Right forelimb (tissue), 1 donor: ENCODE measurements at places on chromosomes 4 and X.

- no peak for DNase-seq
These were observed 40.9 kb downstream of the GABRA4 start for GRCh38 chr4:46952451-46952850.

DNA sequence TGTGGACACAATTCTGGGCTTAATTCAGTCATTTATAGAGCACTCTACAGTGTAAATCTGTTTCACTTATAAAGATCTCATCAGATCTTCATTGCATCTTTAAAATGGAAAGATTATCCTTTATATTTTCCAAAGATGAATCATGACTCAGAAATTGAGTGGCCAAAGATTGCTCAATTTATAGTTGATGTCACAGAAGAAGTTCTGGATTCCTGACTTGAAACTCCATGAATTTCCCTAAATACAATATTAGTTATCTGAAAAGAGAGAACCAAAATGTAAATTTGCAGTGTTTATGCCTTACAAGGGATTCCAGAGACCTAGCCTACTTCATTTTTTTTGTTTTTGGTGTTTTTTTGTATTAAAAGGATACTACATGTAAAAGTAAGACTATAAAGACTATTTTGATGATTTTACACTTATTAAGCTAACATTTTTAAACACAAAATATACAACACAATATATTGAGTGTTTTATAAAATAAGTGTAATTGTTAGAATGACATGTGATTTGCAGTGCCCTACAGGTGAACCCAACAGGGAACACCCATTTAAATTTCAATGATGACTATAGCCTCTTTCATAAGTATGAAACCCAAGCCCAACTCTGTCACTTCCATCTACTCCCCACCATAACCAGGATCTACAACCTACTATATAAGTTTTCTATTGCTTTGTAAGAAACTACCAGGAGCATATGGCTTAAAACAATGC, 183.5 kb downstream of the PCDH7 start:
- no peak for DNase-seq

DNA sequence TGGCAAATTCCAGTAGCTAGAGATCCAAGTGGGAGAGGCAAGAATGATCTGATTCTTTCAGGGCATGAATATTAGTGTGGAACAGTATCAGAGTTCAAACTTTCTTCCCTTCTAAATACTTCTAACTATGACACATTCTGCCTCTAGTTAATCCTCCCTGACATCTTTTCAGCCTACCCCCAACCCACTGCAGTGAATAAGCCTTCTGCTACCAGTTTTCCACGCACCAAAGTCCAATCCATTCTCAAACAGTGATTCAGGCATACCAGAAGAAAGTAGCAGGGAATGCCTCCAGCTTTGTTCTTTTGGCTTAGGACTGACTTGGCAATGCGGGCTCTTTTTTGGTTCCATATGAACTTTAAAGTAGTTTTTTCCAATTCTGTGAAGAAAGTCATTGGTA, 155.4 kb upstream of the FTHL17 start:
- no peak for DNase-seq

DNA sequence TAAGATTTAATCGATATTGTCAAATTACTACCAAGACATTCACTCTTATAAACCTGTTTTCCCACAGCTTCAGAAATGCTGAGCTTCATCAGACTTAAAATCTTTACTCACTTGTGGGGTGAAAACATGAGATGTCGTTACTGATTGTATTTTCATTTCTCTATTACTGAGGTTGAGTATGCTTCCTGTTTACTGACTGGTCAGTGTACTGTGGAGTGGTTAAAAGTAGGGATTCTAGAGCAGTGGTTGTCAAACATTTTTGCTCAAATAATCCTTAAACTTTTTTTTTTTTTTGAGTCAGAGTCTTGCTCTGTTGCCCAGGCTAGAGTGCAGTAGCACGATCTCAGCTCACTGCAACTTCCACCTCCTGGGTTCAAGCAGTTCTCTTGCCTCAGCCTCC, 50.3 kb downstream of the NSUN7 start:
- no peak for DNase-seq

DNA sequence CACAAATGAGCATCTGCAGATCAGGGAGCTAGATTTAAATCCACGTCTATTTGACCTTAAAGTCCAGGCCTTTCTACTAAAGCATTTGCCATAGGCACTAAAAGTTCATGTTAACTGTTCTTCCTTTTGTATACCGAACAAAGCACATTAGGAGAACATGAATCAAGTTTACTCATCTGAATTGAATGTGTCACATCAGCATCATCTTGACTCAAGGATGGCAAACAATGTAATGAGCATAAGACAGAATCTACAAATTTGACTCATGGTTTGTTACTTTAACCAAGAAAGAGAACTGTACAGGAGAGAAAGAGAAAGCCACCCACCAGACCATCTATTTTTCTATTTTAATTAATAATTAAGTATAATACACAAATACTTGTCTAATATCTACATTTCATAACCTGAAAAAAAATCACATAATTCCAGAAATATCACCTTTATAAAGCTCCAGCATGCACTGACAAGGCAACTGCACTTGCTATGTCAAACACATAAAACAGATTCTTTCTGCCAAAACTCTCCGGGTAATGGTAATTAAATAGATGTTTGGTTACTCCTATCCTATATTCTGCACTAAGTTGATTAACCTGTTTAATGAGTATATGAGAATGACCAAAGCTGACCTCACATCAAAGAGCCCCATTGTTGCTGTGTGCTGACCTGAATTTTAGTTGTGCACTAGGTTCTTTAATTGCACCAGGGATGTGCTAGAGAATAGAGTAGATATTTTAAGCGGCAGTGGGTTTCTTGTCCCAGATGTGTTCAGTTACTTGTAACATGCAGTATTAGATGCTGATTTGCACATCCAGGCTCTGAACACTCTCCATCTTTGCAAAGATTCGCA, 42.5 kb upstream of the LEF1 start:
- no peak for DNase-seq

DNA sequence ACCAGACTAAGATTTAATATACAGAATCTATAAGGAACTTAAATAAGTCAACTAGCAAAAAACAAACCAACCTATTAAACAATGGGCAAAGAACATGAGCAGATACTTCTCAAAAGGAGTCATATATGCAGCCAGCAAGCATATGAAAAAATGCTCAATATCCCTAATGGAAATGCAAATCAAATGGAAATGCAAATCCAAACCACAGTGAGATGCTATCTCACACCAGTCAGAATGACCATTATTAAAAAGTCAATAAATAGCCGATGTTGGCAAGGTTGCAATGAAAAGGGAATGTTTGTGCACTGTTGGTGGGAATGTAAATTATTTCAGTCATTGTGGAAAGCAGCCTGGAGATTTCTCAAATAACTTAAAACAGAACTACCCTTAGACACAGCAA, 97.0 kb upstream of the SLC6A14 start:
- DNase-seq: no peak

DNA sequence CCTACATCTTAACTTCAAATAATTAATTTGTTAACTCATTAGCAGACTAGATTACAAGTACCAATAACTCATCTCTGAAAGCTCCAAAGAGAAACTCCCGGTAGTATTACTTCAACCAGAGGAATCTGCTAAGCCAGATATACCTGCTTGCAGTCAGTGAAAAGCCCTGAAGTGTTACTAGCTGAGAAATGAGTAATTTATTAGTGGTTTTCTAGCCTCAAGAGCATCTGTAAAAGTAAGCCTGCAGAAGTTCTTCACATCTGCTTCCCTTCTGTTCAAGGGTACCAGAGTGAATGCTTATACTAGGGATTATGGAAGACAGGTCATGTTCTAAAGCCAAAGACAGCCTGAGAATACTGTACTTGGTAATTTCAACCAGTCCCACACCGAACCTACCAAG, 34.7 kb downstream of the IRS4 start:
- no peak for DNase-seq

GRCh38 chr4:149707862-149708261, 107.8 kb downstream of the IQCM start:
- DNase-seq: no peak

- DNase-seq: peak; percentile 45
These were observed 6.7 kb upstream of the ERCC6L start for GRCh38 chrX:72245461-72246089.

- DNase-seq: no peak
These were observed 133.3 kb upstream of the ZIC3 start for GRCh38 chrX:137432609-137433008.

- DNase-seq: no peak
These were observed 14.0 kb downstream of the EPGN start for GRCh38 chr4:74322301-74322700.

GRCh38 chr4:176300565-176300964, 19.2 kb upstream of the SPCS3 start:
- no peak for DNase-seq

- no peak for DNase-seq
These were observed 52.3 kb downstream of the SHOX start for GRCh38 chrX:682892-683291.

DNA sequence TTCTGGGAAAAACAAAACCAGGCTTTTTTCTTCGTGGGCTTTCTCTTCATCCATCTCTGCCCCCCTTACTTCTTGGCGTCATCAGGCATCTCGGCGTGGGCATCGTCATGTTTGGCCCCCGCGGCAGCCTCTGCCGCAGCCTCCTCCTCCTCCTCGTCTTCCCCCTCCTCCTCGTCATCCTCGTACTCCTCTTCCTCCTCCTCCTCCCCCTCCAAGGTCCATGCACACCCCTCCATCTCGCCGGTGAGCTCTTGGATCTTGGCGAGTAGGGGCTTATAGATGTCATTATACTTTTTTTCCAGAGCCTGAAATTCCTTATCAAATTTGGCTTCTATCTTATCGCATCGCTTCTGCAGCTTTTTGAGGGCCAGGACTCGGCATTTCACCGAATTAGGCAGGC, 488 bp downstream of the NAP1L5 start:
- no peak for DNase-seq

- no peak for DNase-seq
These were observed 76.2 kb upstream of the S100G start for GRCh38 chrX:16573781-16574180.

GRCh38 chr4:124266721-124267120, 445.8 kb downstream of the ANKRD50 start:
- DNase-seq: no peak

- no peak for DNase-seq
These were observed 59.9 kb downstream of the C4orf51 start for GRCh38 chr4:145739845-145740244.

DNA sequence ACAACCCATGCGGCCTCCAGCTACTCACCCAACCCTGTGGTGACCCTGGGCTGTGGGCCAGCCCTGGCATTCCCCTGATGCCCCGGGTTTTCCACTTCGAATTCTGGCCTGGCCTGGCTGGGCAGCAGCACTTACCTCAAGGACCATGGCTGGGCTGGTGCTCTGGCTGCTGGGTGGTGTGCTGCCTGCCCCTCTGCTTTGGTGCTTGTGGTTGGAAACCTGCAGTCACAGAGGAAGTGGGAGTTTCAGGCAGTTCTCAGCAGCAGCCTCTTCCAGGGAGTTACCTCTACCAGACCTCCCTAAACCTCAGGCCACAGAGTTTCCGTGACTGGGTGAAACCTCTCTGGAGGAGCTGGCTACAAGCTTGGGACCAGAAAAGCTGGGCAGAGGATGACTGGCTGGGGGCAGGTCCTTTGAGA, at the start of gene CXCR3:
CXCR3 (minus strand) TSS at position 209 of the 419 bp plus-strand sequence; CDS start at position 147, 62 bp downstream.
- DNase-seq: no peak

GRCh38 chrX:79167462-79167861, 23.0 kb downstream of the GPR174 start:
- no peak for DNase-seq

DNA sequence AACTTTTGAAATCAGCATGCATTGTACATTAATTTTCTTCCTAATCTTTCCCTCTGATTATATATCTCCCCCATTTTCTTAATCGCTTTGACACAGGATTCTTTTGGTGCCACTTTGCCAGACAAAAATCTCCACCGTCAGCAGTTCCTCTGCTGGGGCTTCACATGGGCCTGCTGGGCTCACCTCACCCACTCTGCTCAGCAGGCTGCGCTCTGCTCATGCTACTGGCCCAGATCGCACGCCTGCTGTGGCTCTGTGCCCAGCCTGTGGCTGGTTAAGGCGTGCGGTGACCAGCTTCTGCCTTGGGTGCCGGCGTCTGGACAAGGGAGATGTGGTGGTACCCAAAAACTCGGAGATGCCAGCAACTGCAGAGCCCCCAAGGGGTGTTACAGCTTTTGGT, 31.1 kb downstream of the UCHL1 start:
- DNase-seq: no peak

GRCh38 chr4:113276464-113277170, 227.2 kb downstream of the ANK2 start:
- DNase-seq: peak; percentile 65

- DNase-seq: no peak
These were observed 21.3 kb downstream of the MMRN1 start for GRCh38 chr4:89915937-89916336.

- DNase-seq: no peak
These were observed 183.3 kb downstream of the KDR start for GRCh38 chr4:54941994-54942552.

DNA sequence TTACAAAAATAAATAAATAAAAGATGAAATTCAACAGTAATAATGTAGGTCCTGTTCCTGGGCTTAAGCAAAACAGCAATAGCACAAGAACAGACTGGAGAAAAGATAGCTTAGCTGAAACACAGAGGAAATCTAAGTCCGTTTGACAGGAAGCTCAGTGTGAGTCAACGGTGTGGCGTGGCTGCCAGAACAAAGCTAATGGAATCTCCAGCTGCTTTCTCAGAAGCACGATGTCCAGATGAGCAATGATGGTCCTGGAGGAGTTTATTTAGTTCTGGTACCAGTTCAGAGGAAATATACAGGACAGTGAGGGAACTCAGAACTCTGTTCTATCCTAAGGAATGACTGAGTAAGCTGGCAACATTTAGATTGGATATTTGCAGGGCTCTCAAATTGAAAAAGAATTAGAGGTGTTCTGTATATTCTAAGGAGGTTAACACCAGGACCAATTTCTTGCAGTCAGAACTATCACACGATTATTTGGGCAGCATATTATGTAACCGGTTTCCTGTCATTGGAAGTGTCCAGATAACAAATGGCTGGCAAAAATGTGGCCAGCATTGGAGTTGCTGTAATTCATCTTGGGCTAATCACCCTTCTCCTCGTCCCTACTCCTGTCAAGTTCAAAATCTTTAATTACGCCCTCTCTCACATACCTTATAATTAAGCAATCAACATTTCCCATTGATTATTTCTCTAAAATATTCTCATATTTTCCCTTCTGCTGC, 12.7 kb downstream of the GAB3 start:
- DNase-seq: no peak

DNA sequence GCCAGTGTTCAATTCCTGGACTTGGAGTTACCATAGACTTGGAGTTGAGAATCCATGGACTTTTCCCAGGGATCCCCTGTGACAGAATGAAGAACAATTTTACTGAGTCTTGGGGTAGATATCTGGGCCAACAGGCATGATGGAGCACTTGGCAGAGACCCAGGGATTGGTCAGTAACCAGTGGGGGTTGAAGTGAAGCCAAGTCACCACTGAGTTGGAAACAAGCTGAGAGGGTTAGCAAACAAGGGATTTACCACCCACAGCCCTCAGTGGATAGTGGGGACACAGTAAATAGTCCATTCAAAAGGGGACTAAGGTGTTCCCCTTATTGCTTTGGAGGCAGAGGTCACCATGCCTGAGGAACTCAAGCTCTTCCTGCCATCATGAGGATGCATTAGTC, 281.7 kb downstream of the PPP1R2C start:
- no peak for DNase-seq
